ENCODE measurements at places on chromosomes 4 and X.

- DNase-seq: no peak
Measured at GRCh38 chrX:66166671-66167070, 2.6 kb downstream of the HEPH start.

DNA sequence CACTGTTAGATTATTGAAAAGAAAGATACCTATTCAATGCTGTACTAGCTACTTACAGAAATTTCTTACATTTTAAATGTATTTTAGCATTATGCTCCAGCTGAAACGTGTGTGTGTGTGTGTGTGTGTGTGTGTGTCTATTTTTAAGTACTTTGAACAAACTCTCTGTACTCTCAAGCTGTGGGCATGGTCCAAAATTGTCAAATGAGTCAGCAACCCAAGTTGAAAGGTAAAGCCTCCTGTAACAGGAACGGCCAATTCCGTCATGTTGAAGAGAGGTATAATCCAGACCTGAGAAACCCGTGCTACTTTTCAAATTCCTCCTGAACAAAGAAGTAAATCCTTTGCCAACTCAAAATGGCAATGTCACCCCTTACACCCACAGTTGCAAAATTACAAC is 20.5 kb downstream of the MAOB start:
- no peak for DNase-seq

DNA sequence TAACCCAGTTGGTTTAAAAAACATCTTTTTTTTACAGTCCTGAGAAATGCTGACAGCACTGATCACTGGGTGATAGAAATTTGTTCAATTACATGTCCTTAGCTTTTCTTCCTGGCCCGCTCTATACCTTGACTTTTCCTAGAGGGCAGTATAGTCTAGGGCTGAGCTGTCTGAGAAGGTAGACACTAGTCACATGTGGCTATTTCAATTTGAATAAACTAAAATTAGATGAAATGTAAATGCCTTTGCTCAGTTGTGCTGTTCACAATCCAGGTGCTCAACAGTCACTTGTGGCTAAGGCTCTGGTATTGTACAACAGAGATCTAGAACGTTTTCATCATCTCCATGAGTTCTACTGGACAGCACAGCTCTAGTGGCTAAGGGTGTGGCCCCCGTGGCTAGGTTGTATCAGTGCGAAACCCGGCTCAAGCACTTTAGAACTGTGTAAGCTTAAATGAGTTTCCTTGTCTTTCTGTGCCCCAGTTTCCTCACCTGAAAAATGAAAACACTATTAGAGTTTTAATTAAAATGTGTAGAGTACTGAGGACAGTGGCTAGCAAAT is 111.6 kb upstream of the WDR17 start:
- DNase-seq: no peak

GRCh38 chr4:40038977-40039376 is 17.7 kb upstream of the N4BP2 start:
- DNase-seq: no peak

GRCh38 chrX:40524423-40524822 is 56.3 kb upstream of the ATP6AP2 start:
- DNase-seq: no peak

DNA sequence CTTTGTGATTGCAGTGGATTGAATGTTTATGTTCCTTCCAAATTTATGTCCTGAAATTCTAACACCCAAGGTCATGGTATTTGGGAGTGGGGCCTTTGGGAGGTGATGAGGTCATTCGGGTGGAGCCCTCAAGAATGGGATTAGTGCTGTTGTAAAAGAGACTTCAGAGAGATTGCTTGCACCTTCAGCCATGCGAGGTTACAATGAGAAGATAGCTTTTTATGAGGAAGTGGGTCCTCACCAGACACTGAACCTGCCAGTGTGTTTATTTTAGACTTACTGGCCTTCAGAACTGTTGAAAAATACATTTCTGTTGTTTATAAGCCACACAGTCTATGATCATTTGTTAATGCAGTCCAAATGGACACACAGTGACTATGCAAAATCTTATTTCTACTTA is 161.0 kb upstream of the GPRIN3 start:
- no peak for DNase-seq

- no peak for DNase-seq
Measured at GRCh38 chr4:148964456-148964855, 522.2 kb upstream of the NR3C2 start.

DNA sequence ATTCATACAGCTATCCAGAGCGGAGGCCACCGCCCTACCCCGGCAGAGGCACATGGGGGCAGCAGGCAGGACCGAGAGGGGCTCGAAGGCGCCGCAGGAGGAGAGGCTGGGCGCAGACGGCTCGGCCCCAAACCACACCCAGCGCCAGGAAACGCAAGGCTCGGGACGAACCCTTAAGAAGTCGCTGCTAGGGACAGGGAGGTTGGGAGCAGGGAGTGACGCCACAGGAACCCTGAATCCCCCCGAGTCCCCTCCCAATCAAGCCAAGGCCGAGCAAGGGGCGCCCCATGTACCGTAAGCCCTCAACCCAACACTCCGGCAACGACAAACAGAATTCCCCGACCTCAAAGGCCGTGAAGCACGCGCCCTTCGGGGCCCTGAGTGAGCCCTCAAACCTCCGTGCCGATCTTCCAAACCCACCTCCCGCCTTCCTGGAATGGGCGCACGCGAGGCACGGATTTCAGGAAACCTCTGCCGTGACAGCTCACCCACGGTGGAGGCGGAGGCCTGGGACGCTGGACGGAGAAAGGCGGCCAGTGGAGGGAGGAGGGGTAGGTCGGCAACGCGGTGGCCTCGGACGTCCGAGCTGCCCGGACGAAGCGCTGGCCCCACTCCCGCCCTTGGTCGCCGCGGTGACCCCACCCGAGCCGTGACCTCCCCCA is 1.8 kb downstream of the ZFYVE28 start:
- DNase-seq: no peak

GRCh38 chr4:90162566-90162965 is 35.4 kb downstream of the CCSER1 start:
- DNase-seq: no peak

GRCh38 chr4:184438375-184438774 is 36.0 kb downstream of the IRF2 start:
- DNase-seq: no peak

DNA sequence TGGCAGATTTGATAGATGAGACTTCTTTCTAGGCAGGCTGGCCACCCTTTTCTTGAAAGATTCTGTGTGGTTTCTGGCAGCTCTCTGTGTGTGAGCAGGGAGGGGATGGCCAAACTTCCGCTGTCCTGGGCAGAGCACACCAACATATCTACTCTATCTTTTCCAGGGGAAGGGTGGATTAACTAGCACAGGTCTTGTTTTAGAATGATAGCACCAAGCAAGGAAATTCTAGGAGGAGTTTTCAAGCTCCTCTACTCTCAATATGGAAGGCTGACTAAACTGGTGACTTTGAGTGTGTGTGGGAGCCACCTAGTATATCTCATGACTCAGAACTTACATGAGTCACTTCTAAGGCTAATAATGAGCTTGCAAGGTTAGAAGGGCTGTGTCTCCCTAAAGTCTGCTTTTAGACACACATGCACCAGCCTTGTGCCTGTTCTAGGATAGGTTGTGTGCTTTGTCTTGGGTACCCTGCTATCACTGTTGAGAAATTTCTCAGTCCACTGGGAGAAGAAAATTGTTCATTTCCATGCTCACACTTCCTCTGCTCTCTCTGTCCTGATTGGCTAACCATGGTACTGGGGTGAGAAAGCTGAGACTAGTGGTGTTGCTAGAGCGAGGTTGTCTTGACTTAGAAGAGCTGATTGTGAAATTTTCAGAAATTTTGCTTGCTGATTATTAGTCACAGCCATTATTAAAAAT is 72.9 kb downstream of the YIPF6 start:
- DNase-seq: no peak

DNA sequence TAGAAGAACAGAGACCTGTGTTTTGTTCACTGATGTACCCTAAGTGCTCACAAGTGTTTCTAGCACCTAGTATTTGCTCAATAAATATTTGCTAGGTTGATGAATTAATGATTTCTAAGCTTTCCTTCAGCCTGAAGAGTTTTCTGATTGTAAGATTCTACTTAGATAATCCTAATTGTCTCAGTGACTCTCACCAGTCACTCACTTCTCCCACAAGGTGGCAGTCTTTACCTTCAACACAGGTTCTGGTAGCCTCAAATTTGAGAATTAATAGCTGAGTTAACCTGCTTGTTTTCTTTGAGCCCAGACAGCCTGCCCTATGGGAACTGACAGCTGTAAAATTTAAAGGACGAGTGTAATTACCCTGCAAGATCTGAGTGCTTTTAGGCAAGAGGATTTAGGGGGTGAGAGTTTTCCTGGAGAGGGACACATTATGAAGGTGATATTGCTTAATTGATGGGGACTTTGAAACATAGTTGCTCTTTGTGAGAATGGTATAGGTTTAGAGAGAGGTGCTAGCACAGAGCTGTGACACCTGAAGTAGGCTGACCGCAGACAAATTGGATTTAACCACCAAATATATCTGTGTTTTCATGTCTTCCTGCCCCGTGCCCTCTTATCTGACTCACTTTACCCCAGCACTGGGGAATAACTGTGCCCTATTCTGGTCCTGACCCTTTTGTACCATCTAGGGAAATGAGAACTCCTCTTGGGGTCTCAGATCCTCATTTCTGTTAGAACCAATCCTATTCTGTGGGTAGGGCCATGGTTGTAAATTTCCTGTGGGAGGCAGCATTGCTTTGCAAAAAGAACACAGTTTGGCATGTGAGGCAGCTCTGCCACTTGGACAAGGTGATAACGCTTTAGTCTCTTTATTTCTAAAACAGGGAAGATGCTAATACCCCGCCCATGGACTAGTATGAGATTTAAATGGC is 27.7 kb downstream of the CD38 start:
- no peak for DNase-seq

DNA sequence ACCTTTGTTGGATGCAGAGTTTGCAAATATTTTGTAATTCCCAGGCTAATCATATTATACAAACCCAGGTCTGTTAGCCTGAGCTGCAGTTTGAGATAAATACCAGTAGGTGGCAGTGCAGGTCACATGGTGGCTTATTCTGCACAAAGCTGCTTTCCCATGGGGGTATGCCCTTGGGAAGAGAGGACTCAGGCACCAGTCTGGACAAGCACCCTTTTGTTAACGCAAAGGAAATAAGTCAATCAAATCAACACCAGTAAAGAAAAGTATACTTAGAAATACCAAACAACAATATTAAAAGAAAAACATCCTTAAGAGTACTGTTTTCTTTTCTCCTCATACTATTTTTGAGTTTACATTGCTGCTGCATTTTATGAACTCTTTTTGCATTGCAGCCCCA is 389.0 kb upstream of the ZFP42 start:
- no peak for DNase-seq

- no peak for DNase-seq
Measured at GRCh38 chrX:38694394-38694793, 106.9 kb upstream of the MID1IP1 start.

- DNase-seq: no peak
Measured at GRCh38 chr4:156103311-156103710, 149.6 kb upstream of the CTSO start.

DNA sequence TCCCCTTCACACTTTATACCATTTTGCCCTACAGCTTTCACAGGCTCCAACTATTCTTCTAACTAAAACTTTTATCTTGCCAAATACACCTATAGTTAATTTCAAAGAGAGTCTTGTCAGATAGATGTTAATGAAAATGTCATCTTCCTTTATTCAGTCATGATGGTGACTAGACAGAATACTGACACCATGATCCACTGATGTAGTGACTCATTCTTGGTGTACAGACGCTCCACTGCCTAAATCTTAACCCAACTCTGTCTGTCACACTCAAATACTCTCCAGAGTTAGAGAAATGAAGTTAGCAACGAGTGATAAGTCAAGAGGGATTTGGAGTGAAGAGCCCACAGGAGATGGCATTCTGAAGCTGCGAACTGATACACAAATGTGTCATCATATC is 32.1 kb upstream of the HDAC8 start:
- DNase-seq: no peak

DNA sequence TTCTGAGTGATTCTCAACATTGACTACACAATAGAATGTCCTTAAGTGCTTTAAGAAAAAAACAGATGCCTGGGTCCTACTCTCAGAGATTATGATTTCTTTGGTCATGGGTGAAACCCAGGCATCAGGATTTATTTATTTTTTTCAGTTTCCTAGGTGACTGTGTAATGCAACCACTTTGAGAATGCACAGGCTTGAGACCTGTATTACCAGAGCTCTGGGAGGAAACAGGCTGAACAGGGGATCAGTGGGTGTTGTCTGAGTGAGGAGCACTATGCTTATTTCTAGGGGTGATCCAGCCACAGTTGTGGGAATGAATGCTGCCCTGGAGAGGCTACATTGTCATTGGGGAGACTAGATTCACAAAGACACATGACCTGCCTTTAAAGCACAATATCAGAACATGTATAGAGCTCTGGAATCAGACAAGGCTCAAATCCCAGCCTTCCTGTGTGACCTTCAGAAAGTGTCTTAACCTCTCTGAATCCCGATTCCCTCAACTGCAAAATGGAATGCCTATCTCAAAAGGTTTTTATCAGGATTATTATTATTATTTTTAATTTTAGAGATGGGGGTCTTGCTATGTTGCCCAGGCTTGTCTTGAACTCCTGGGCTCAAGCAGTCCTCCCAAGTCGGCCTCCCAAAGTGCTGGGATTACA is 61.6 kb upstream of the PRPS1 start:
- no peak for DNase-seq

- no peak for DNase-seq
Measured at GRCh38 chr4:152510349-152511147, 25.3 kb downstream of the FBXW7 start.

GRCh38 chr4:110268352-110268751 is 69.9 kb upstream of the ELOVL6 start:
- DNase-seq: no peak

DNA sequence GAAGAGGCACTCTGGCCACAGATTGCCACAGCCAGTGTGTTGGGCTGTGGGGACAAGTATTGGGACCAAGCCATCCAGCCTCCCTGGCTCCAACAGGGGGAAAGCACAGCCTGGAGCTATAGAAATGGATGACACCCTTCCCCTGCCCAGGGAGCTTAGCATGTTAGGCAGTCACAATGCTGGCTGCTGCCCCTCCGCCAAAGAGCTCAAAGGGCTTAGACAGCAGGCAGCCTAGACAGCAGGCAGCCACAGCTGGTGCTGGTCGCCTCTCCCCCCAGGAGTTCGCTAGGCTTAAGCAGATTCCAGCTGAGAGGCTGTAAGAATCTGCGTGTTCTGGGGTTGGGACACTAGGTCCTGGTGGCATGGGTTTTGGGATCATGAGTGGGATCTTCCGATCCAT is 94.5 kb upstream of the MXRA5 start:
- DNase-seq: no peak

GRCh38 chrX:53704294-53704693 is 17.8 kb upstream of the HUWE1 start:
- no peak for DNase-seq

- no peak for DNase-seq
Measured at GRCh38 chr4:111393781-111394180, 751.5 kb upstream of the FAM241A start.

- DNase-seq: no peak
Measured at GRCh38 chrX:107718156-107718621, 57.4 kb downstream of the TSC22D3 start.

DNA sequence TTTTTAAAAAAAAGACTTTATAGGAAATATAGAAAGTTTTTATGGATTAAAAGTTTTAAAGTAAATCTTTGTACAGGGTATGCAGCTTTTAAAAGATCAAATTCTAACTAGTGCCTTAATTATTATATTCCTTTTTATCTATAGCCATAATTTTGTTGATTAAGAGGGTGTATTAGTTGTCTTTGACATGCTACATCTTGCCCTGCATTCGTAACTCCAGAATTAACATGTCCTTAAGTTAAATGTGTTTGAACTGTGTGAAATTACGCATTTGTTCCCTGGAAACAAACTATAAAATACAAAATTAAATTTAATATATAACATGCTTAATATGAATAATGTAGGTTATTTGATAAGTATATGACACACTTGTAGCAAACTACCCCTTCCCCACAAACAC is 66.3 kb downstream of the PTPN13 start:
- DNase-seq: no peak
